Mucosa of descending colon (tissue), 3 donors: ENCODE measurements at places on chromosomes 5 and 9.
A peak's percentile ranks its signal among the peaks of the same experiment; 100 is the strongest.

DNA sequence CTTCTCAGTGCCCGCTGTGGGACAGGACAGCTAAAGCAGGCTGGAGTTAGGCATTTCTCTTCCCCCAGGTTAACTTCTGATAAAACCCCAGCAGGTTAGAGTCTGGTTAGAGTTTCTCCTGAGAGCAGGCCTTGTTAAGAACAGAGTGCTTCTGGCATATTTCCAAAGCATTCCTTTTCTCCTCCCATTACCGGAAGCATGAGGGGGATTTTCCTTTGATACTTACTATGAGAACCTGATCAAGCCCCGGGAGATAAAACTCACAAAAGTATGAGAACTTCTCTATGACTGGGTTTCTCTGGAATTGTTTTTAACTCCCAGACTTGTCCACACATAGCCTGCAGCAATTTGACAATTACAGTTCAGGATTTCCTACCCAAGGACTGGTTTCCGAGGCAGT, 77.4 kb upstream of the MAST4 start:
- no peak for DNase-seq

DNA sequence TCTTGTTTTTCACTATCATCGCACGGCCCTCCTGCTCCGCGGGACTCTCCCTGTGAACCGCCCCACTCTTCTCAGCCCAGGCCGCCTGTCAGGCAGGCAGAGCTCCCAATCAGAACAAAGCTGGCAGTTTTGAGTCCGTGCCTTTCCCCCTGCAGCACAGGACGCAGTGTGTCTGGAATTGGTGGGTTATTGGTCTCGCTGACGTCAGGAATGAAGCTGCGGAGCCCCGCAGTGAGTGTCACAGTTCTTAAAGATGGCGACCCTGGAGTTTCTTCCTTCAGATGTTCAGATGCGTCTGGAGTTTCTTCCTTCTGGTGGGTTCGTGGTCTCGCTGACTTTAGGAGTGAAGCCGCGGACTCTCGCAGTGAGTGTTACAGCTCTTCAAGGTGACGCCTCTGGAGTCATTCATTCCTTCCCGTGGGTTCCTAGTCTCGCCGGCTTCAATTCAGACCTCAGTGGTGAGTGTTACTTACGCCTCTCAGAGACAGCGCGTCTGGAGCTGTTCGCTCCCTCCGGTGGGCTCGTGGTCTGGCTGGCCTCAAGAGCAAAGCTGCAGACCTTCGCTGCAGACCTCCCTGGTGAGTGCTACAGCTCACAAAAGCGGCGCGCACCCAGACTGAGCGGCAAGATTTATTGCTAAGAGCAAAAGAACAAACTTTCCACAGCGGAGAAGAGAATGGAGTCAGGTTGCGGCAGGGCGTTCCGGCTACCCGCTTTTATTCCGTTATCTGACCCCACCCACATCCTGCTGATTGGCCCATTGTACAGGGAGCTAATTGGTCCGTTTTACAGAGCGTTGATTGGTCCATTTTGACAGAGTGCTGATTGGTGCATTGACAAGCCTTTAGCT, 7.4 kb downstream of the ZDHHC11B start:
- DNase-seq: no peak

- DNase-seq: peak; percentile 46
Observed at GRCh38 chr9:14271093-14271673, 42.8 kb downstream of the NFIB start.

GRCh38 chr5:98398465-98398864, 375.0 kb upstream of the RGMB start:
- DNase-seq: no peak

GRCh38 chr5:159051421-159052282, 48.1 kb downstream of the EBF1 start:
- peak; percentile 13 for DNase-seq

- DNase-seq: peak; percentile 68
Observed at GRCh38 chr9:12774861-12775678, at the start of gene LURAP1L. TSS of gene LURAP1L (plus strand) at chr9:12775020. CDS start at chr9:12775716, 696 bp downstream.

GRCh38 chr5:12292610-12293204, 388.5 kb upstream of the CTNND2 start:
- DNase-seq: no peak

- DNase-seq: no peak
Observed at GRCh38 chr9:90926936-90927335, 125.3 kb downstream of the SYK start.

DNA sequence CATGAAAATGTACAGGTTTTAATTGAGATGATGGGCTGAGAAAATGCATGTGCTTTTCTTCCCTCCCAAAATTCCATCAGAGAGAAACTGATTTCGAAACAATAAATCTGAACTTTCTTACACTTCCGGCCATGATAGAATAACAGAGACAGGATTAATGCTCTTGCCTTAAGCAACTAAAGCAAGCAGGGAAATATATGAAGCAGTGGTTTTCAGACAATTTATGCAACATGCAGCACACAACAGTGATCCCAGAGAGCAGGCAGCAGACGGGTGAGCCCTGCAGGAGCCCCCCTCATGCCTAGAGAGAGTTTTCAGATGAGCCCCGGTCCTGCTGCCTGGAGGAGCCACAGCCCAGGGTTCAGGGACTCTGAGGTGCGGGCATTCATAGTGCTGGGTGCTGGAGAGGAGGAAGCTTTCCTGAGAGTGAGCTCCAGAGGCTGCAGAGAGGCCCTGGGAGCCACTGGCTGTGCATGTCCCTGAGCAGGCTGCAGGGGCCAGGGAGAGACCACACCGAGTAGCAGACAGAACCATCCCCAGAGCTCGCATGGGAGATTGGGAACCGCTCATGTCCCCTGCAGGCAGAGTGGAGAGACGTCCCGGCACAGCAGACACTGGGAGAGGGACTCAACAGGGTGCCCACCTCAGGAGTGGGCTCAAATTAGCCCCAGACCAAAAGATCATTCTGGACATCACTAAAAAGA, 143.5 kb downstream of the OLFM1 start:
- DNase-seq: no peak

DNA sequence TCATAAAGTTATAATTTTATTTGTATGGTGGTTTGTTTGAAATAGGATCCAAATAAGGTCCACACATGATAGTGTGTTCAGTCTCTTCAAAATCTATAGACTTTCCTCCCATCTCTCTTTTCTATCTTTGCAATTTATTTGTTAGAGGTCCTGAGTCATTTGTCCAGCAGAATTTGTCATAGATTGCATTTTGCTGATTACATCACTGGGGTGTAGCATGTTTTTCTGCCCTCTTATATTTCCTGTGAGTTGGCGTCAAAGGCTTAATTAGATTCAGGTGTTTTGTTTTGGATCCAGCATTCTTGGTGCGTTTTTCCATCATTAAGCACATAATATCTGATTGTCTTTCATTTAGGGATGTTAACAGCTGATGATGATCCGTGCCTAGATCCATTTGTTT, 15.0 kb downstream of the CYFIP2 start:
- DNase-seq: no peak

GRCh38 chr5:75678155-75678554, 39.1 kb downstream of the POC5 start:
- DNase-seq: no peak

GRCh38 chr9:17631396-17631795, 52.5 kb downstream of the SH3GL2 start:
- DNase-seq: no peak

DNA sequence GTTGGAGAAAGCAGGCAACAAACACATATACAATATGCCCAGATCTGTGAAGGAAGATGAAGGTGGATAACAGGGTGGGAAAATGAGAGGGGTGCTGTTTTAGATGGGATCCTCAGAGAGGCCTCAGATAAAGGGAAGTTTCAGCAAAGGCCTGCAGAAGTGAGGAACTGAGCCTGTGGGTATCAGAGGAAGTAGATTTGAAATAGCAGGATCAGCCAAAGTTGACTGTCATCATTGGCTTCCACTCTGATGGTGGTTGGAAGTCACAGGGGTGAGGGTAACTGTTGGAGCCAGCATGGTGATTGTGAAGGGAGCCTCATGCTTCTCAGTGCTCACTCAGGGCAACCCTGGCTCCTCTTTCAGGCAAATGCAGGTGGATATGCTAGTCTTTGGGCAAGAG, 607.2 kb upstream of the CLINT1 start:
- no peak for DNase-seq

GRCh38 chr9:23651051-23651450, 175.0 kb downstream of the ELAVL2 start:
- DNase-seq: no peak

DNA sequence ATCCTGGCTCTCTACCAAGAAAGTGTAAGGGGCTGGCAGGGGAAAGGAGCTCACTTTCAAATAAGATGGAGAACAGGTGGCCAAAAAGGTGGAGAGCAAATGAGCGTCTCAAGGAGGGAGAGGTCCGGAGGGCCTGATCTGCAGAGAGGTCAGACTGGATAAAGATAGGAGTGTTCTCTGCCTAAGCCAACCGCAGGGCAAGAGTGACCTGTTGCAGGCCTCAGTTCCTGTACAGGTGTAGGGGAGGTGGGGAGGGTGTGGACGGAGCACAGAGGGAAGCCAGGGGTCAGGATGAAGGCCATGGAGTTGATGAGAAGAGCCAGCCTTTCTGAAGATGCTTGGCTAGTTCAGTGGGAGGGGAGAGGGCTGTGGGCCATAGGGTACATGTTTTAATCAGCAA, 239.7 kb downstream of the HSPA4 start:
- no peak for DNase-seq

GRCh38 chr5:41770799-41771198, 99.4 kb downstream of the OXCT1 start:
- DNase-seq: no peak

DNA sequence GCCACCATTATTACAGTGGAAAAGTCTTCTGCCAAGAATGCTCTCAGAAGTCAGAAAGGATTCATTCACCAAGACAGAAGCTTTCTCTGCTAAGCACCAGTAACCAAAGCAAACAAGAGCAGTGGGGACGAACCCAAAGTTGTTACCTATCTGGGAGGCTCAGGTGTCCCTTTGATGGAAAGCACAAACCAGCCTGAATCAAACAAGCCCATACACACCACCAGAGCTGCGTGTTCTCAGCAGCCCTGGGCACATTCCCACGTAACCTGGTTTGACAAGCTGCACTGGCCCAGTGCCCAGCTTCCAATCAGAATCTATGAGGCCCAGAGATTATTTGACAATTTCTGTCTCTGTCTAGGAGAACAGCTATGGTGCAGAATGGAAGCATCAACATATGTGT, 252.6 kb downstream of the ACTL7B start:
- no peak for DNase-seq

DNA sequence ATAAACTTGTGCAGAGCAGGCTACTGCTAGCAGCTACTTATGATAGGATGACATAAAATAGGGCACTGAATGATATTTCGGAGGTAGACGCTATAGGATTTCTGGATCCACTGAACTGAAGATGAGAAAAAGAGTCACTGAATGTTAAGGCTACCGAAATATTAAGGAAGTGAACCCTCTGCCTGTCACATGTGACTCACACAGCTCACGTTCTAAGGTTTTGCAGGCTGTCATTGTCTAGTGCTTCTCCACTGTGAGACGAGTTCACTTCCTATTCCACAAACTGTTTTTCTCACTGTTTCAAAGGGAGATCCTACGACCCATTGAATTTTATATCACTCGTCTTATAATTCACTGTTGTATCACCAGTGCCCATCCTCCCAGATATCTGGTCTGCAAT, 100.8 kb downstream of the CTNND2 start:
- no peak for DNase-seq

- DNase-seq: no peak
Observed at GRCh38 chr5:160423099-160423498, 1.4 kb downstream of the PTTG1 start.

DNA sequence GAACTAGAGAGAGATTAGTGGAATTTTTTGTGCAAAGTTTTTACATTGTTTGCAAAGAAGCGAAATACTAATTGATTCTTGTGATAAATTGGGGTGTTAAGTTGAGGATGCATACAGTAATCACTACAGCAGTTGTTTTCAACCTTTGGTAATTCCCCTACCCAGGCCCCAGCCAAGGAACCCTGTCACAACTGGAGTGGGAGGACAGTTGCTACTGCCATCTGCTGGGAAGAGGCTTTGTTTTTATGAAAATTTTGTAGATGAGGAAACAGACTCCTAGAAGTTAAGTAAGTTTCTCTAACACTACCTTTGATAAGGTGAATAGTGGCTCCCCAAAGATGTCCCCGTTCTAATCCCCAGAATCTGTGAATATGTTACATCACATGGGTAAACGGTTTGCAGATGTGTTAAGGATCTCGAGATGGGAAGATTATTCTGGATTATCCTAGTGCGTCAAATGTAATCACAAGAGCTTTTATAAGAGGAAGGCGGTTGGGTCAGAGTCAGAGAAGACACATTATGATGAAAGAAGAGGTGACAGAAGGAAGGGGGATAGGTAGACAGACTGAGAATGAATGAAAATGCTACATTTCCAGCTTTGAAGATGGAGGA, 34.0 kb upstream of the PPP1R2B start:
- DNase-seq: peak; percentile 60

GRCh38 chr9:79877943-79878602, 306.3 kb downstream of the TLE4 start:
- no peak for DNase-seq

DNA sequence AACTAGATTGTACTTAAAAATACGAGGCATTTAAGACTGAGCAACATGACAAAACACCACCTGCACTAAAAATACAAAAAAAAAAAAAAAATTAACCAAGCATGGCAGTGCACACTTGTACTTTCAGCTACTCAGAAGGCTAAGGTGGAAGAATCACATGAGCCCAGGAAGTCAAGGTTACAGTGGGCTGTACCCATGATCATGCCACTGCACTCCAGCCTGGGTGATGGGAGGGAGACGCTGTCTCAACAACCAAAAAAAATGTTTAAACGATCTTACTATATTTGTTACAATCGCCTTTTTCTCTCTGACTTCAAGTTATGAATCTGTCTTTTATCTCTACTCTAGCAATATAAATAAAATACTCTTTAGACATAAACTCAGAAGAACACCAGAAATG, 1454.3 kb downstream of the MAT2B start:
- no peak for DNase-seq

DNA sequence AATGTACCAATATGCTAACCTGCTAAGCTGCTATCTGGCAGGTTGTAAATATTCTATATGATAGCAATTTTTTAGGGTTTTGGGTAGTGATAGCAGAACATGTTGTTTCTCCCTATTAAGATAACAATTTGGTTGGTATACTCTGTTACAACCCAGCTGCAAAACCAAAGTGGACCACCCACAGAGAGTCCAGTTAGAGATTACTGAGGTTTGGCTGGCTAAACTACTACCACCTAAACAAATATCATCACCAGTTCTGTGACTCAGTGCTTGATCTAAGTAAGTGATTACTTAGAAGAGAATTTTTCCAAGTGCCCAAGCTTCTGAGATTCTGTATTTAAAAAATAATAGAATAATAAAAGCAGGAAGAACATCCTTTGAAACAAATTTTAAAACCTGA, 72.3 kb downstream of the XRCC4 start:
- DNase-seq: no peak

- peak; percentile 56 for DNase-seq
Observed at GRCh38 chr5:131224387-131225201, 39.3 kb upstream of the CDC42SE2 start.

- DNase-seq: no peak
Observed at GRCh38 chr5:8861764-8862163, 684.1 kb downstream of the SEMA5A start.

GRCh38 chr5:129591508-129592160, 131.5 kb downstream of the ADAMTS19 start:
- no peak for DNase-seq

DNA sequence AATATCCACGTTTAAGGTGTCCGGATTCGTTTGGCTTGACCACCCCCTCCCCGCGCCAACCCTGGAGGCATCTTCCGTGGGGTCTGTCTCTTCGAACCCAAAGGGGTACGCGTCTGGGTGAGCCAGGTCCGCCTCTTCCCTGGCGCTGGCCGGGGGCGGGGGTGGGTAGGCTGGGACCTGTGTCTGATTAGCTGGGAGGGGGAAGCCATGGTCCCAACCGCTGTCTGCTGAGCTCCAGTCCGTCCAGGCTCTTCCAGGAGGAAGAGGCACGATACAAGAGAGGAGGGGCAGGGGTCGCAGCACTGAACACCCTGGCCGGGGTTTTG, at the start of gene LVRN:
TSS of gene LVRN (plus strand) at position 237 of the 326 bp plus-strand sequence. CDS start 143 bp downstream, outside the sequence.
- no peak for DNase-seq
